ENCODE measurements at places on chromosomes 6 and 20.

- DNase-seq, result no peak
Measured at GRCh38 chr6:107246972-107247615, 131.8 kb upstream of the BEND3 start.

DNA sequence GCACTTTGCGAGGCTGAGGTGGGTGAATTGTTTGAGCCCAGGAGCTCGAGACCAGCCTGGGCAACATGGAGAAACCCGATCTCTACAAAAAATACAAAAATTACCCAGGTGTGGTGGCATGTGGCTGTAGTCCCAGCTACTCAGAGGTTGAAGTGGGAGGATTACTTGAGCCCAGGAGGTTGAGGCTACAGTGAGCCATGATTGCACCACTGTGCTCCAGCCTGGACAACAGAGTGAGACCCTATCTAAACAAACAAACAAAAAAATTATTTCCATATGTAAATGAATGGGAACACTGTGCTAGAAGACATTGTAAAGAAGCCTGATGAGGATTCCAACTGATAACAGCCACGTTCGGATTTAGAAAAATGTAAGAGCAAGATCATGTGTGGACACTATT lies 154.2 kb downstream of the ZFP64 start:
- no peak for DNase-seq

DNA sequence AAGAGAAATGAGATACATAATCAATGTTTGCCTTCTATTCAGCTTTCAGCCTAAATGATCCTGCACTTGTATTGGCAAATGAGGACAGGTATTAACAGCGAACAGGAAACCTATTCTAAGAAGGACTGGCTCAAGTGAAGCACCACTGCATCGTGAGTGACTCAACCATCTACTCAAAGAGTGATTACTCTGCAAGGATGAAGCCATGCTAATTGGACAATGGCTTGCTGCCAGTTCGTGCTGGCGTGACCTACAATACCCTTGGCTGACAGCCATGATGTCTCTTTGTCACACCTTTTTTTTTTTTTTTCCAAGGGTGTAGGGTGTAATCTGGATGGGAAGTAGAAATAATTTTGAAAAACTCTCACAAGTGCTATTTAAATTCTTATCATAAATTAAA lies 104.9 kb downstream of the GJA10 start:
- DNase-seq, result no peak

DNA sequence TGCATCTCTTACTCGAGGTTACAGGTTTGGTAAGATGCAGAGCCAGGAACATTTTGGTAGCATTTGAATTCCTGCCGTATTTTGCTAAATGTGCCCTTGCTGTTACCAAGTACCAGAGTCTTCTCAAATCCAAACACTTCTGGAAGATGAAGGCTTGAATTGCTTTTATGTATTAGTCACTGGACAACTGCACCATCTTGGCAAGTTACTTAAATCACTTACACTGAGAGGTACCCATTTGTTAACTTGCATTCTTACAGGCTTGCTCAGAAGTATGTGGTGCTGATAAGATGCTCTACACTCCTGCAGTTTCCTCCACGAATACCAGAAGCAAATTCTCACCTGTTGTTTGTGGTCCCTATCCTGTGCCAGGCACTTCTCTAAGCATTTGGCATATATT lies 12.7 kb downstream of the IL22RA2 start:
- no peak for DNase-seq

GRCh38 chr20:40720826-40721225 lies 31.8 kb upstream of the MAFB start:
- DNase-seq, result no peak

DNA sequence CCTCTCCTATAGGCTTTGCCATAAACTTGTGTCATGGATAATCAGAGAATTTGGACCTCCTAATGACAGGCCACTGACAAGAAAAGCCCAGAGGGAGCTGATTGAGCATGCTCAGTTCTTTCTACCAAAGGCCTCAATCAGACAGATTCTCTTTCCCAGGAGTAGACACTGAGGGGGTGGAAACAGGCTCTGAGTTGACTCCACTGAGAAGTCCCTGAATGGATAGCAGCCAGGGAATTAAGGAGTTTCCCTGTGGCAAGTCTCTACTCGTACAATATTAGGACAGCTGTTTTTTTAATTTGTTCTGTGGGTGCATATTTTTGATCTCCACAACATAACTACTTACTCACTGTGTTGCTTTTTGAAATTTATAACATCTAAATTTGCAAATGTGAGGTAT lies 63.3 kb downstream of the SLC16A10 start:
- no peak for DNase-seq

DNA sequence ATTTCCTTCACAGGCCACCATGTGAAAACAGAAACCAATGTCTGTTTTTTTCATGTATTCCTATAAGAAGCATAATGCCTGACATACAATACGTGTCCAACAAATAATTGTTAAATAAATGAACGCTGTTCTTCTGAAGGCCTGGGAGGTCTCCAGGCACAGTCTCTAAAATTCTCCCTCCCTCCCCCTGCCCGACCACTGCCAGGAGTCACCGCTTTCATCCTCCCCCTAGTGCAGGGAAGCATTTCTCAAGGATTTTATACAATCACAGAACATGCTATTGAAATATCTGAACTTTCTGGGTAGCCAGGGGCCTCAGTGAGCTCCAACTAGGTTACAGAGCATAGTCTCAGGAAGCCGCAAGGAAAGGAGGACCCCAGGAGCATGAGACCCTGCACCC lies 95.3 kb downstream of the ZNF217 start:
- no peak for DNase-seq

GRCh38 chr6:121791396-121792315 lies 356.2 kb downstream of the GJA1 start:
- DNase-seq, result no peak

DNA sequence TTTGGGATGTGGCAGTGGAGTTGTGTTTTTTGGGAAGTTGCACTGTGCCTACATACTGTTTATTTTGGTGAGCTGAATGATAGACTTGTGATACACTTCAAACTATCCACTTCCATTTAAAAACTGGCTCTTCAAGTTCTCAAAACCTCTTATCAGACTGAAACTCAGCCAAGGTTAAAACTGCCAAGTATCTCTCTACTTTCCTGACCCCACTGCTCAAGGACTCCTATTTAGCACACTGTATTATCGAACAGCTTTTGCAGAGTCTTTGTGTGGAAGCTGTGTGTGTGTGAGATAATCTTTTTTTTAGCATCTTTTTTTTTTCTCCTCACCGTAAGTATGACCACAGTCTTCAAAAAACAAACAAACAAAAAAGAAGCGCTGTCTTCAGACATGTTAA lies 21.1 kb downstream of the STX11 start:
- no peak for DNase-seq

DNA sequence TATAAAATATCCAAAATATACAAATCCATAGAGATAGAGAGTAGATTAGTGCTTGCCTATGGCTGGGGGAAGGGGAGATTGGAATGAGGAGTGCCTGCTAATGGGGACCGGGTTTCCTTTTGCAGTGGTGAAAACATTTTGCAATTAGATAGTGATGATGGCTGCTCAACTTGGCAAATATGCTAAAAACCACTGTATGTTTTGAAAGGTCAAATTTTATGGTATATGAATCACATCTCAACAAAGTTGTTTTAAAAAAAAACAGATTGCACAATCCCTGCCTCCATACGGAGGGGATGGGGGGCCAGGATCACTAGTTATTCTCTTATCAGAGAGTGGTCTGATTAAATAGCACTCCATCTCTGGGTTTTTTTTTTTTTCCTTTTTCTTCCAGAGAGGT lies 76.9 kb upstream of the RIPOR2 start:
- DNase-seq, result no peak

DNA sequence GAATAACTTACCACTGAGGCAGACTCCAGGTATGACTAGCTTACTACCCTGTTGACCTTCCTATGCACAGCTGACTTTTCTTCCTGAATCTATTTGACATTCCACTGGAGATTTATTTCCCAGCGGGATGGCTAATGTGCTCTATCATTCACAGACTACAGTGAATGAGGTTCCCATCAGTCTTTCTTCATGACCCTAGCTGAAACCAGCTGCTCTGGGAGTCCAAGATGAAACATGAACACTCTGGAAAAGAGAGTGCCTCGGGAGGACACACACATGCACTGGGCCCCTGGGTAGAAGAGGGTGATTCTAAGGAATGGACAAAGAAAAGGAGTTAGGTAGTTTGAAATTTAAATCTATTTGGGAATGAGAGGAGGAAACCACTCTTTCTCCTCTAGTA lies 82.6 kb upstream of the DST start:
- no peak for DNase-seq

GRCh38 chr6:7143476-7143974 lies 35.8 kb downstream of the RREB1 start:
- DNase-seq, result no peak

GRCh38 chr6:105212587-105212986 lies 32.8 kb upstream of the POPDC3 start:
- no peak for DNase-seq

DNA sequence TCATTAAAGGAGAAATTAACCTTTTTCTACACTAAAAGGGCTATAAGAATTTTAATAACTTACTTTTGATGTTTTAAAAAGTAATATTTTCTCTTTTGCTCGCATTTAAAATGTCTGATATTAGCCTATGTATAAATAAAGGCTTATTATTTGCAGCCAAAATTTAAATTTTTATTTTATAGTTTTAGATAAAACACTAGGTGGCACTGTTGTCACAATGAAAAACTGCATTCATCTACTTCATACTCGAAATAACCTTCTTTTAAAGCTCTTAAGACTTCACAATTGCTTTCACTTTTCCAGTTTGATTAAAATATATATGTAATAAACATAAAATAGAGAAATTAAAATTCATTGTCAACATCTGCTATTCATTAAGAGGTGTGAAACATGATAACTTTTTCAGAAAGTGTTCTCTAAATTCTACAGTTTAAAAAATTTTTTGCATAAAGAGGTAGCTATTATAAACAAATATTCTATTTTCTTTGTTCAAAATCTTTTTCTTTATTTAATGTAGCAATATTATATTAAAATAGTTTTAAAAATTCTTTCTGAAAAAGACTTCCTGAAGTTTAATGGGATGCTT lies 78.8 kb upstream of the DEFB112 start:
- DNase-seq, result no peak

DNA sequence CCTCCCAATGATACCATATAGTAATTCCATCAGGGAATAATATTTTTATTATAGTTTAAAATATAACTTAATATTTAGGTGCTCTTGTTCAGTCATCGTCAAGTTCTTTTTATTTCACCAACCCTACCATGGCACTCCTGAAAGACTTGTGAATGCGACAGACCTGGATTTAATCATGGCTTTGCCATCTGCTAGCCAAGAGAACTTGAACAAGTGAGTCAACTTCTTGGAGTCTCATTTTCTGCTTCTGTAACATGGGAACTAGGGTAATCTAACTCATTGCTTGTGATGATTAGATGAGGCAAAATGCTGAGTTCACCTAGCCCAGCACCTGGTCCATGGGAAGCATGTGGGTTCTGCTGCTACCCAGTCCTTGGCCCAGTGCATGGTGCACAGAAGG lies 62.9 kb downstream of the ESR1 start:
- no peak for DNase-seq

- no peak for DNase-seq
Measured at GRCh38 chr20:40293740-40294139, 395.3 kb downstream of the MAFB start.

GRCh38 chr6:170057961-170058877 lies 232.7 kb downstream of the DLL1 start:
- no peak for DNase-seq

DNA sequence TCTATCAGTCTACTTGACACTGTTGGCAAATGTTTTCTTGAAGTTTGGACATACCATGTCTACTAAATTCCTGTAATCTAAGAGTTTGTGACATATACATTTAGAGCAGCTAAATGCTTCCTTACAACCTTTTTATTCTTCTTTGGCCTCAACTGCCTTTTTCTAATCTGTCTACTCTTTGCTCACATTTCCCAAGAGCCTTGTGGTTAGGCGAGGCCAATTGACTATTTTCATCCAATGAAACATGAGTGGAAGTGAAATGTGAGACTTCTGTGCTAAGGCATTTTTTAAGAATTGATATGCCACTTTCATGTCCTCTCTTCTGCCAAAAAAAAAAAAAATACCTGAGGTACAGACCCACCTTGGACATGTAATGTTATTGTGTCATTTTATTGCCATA lies 158.2 kb upstream of the MCHR2 start:
- DNase-seq, result no peak

GRCh38 chr6:22569281-22570184 lies at the start of gene HDGFL1:
Gene HDGFL1 (plus strand): TSS chr6:22569566. CDS start chr6:22569576, 10 bp downstream.
- no peak for DNase-seq

- DNase-seq, result no peak
Measured at GRCh38 chr6:149335924-149336608, 18.6 kb downstream of the TAB2 start.

DNA sequence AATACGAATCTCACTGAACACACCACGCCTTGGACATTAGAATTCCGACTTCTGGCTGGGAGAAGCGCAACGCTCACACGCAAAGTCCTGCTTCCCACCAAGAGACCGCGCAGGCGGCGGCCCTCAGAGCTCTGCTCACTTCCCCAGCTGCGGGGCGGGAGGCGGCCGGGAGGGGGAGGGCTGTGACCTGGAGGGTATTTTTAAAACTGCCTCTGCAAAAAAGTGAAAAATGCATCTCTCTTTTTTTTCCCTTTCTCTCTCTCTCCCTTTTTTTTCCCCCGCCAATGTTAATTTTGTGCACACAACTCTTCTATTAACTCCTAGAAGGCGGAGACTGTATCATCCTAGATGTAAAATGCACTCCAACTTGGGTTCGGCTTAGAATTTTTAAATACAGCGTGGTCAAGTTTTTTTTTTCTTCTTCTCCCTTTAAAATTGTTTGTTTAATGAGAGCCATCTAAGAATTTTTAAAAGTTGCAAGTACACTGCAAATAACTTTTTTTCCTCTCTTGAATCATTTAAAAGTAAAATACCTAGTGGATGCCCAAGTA lies 66.4 kb downstream of the STX11 start:
- no peak for DNase-seq

DNA sequence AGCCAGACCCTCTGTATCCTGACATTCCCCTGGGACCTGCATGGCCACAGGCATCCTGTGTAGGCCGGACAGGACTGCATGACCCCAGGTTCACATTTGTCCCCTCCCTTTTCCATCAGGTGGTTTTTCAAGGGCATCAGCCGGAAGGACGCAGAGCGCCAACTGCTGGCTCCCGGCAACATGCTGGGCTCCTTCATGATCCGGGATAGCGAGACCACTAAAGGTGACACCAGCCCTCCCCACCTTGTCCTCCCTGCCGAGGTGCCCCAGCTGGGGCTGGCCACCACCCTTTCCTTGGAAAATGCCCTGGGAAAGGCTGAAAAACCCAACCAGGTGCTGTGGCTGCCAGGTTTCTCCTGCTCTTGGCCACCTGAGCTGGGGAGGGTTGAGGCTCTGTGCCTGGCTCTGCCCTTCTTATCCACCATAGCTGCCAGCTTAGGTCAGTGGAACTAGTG lies 27.6 kb downstream of the HCK start:
- DNase-seq, result no peak

- DNase-seq, result no peak
Measured at GRCh38 chr6:82408952-82409431, 45.4 kb downstream of the TPBG start.

GRCh38 chr6:35754452-35755277 lies 17.8 kb downstream of the ARMC12 start:
- no peak for DNase-seq

- no peak for DNase-seq
Measured at GRCh38 chr6:15376900-15377487, 131.1 kb downstream of the JARID2 start.

- DNase-seq, result no peak
Measured at GRCh38 chr20:58808271-58809046, 42.2 kb downstream of the GNAS-AS1 start.

- DNase-seq, result no peak
Measured at GRCh38 chr6:118935331-118935668, 341 bp upstream of the MCM9 start.

All from activated gamma-delta T cell treated with Interleukin-2 at 50 U/mL for 16 hours (primary cell).